ENCODE measurements at places on chromosomes 16 and 17. TPM values are rescaled to one million over a fixed set of nuclear protein-coding genes. Genes with fewer than 3 reads are reported as not detected.

KRTAP3-2 gene
- polyA plus RNA-seq, result not detected

KCNJ2 gene
- not detected for polyA plus RNA-seq

SRL gene
- polyA plus RNA-seq, result not detected

ZSCAN10 gene
- polyA plus RNA-seq, result 0.36 TPM

GJD3 gene
- polyA plus RNA-seq, result not detected

METRN gene
- 2.6 TPM for polyA plus RNA-seq

ZACN gene
- polyA plus RNA-seq, result 0.35 TPM

PIGQ gene
- 56.7 TPM for polyA plus RNA-seq
